ENCODE measurements at places on chromosomes 6 and 20.

DNA sequence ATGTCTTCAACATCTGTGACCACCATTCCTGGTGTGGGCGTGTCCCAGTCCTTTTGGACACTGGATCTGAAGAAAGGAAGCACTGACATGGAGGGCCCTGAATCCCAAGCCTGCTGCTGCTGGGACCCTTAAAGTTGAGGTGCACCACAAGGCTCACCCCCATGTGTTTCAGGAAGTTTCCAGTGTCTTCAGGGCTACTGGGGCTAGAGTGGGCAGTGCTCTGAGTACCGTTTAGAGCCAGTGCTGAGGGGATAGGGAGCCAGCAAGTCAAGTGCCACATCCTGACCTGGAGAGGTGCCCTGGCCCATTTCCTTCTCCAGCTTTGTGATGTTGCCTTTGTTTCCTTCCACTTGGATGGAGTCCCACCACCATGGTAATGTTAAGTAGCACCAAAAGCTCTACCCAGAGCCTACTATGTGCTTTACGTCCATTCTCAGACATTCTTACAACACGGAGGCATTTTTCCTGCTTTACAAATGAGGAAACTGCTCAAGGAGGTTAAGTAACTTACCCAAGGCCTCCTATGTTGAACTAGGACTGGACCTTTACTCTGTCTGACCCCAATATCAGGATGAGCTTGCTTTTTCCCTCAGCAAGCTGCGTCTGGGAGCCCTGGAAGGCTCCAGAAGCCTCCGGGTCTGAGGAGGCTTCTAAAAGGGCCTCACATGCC, 552 bp upstream of the DEF6 start:
- no peak for DNase-seq

- DNase-seq, result peak; percentile 80
Measured at GRCh38 chr6:138007014-138007472, 100.2 kb downstream of the PERP start.

DNA sequence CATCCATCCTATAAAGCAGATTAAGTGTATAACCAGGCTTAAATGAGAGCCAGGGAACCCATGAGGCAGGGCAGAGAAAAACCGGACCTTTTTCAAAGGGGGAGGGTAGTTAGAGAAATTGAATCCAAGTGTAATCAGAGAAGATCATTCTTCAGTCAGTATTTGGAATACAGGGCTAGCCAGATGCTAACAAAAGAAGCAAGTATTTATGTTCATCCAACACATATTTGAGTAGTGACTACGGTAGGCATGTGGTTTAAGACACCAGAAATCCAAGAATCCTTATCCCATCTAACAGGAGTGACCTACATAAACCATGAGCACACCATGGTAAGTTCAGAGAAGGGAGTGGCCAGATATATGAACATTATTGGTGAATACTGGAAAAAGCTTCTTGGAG, 46.8 kb upstream of the FAM83C start:
- peak; percentile 48 for DNase-seq

DNA sequence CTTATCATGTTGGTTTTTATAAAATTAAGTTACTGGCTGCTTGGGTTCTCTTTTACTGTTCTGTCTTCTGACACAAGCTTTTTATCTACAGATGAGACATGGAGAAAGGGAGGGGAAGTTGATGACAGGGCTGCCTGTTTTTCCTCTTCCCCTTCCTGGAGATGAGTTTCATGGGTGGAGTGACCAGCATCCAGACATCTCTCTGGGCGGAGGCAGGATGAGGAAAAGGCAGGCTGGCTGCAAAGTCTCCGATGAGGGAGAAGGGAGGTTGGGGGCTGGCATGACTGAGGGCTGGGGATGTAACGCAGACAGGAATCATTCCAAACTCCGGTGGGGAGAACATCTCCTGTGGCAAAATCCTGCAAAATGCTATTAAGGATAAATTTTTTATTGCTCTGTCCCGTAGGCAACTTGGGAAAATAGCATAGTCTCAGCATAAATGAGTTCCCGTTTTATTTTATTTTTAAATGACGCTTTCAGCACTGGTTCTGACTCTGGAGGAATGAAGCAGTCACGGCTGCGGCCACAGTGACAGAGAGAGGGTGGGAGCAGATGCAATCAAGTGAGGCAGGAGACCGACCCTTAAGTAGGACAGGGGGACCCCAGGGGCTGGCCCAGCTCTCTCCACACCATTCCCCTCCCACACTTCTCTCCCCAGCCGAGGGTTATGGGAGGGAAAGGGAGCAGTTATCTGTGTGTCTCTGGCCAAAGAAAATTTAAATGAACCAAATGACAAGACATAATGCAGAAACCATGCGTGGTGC, 108.8 kb upstream of the PMEPA1 start:
- no peak for DNase-seq

DNA sequence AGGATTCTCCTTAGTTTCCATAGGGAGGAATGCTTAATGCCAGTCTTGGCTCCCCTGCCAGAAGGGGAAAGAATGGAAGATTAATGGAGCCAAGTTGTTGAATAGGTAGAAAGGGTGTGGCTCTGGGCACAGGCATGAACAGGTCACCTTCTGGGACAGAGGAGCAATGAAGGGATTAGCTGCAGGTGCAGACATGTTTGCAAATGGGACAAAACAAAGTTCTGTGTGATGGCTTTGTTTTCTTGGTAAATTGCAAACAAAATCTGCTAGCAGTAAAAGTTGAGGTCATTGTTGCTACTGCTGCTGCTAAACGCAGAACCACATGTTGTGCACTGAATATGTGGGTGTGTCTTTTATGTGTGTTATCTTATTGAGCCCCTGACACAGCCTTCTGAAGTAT, 93.3 kb downstream of the PERP start:
- peak; percentile 67 for DNase-seq

DNA sequence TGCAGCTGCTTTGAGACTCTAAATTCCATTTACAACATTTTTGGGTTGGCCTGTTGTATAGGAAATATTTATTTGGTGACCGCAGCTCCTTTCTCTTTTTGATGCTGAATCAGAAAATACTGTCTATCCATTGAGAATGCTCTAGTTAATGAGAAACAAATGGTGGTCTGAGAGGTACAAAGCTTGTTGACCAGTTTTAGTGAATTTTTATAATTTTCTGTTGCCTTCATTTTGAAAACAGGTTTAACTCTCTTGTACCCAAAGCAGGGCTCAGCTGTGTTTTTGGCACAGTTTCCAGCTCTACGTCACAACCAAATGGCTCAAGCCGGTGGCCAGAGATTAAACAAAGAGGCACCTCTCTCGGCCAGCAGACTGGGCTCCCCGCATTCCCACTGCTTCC, 113.2 kb downstream of the FNDC1 start:
- DNase-seq, result no peak

GRCh38 chr6:115396112-115396906, 664.4 kb downstream of the FRK start:
- DNase-seq, result no peak

DNA sequence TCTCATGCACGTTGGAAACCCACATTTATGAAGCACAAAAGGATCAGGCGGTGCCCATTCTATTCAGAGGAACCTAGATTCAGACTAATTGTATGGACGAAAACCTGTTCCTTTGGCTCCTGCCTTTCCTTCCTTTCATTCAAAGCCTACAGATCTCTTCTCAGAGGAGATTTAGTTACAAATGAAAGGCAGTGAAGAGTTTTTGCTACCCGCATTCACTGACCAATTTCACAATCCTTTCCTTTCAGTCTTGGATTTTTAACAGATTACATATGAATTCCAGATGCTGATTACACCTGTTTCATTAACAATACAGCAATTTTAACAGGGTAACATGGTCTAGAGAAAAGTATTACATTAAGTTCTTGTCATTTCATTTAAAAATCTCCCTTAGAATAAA, 32.0 kb downstream of the TMEM242 start:
- no peak for DNase-seq

GRCh38 chr6:63634630-63635029, 972 bp upstream of the PHF3 start:
- no peak for DNase-seq

DNA sequence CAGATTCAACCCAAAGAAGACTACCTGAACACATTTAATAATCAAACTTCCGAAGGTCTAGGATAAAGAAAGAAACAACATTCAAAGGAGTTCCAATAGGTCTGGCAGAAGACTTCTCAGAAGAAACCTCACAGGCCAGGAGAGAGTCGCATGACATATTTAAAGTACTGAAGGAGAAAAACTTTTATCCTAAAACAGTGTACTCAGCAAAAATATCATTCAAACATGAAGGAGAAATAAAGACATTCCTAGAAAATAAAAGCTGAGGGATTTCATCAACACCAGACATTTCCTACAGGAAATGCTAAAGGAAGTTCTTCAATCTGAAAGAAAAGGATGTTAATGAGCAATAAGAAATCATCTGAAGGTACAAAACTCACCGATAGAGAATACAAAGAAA, 108.6 kb downstream of the BTBD9 start:
- DNase-seq, result no peak

DNA sequence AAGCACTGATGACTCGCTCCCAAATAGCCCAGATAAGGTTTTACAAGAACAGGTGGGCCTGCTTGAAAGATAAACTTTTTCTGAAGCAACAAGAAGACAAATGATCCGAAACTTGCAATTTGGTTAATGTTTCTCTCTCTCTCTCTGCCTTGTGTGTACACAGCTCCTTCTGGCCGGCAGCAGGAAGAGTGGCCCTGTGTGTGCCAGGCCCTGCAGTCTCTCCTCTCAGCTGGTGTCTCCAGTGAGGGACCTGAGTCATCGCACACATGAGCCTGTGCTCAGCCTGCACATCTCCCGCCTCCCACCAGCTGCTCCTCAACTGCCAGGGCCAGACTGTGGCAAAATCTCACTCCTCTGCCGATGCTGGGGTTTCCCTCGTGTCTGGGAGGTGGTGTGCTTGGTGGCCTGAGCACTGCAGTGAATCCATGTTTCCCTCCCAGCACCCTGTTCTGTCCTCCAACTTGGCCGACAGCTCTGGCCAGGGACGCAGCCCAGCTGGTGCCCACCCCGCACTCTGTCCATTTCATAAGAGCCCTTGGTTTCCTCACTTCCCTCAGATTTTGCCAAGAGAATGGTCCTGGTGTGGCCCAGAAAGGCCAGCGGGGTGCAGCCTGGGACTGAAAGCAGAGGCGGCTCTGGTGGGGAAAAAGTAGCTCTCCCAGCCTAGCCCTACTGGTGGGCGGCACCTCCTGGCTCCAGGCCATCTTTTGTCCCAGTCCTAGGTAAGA, 49.4 kb downstream of the ERMARD start:
- DNase-seq, result peak; percentile 56

DNA sequence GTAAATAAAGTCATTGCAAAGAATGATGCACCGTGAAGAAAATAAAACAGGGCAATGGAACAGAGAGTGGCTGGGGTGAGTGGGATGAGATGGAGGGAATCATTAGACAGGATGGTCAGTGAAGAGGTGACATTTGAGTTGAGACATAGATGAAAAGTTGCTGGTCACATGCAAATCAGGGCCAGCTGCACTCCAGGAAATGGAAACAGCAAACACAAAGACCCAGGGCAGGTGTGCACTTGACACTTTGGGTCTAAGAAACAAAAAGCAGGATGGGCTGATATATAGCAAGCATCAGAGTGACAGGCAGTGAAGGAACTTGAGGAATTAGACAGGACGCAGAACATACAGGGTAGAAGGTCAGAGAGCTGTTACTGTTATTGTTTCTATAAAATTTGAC, 171.5 kb upstream of the RIPOR2 start:
- no peak for DNase-seq

DNA sequence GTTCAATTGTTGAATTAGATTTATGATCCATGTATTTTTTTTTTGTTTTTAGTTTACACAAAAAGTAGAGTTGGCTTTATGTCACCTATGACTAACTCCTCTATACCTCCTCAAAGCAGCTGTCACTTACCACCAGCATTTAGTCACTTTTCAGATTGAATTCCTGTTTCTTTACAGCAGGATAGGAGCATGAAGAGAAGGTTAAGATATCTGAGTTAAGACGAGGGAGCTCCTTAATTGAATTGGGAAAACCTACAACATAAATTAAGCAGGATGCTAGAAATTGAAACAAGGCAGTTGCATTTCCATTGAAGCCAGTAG, 237.2 kb downstream of the FARS2 start:
- DNase-seq, result peak; percentile 3

- DNase-seq, result peak; percentile 63
Measured at GRCh38 chr6:105211831-105212230, 32.0 kb upstream of the POPDC3 start.

GRCh38 chr6:141403103-141403502, 729.6 kb upstream of the GJE1 start:
- no peak for DNase-seq

DNA sequence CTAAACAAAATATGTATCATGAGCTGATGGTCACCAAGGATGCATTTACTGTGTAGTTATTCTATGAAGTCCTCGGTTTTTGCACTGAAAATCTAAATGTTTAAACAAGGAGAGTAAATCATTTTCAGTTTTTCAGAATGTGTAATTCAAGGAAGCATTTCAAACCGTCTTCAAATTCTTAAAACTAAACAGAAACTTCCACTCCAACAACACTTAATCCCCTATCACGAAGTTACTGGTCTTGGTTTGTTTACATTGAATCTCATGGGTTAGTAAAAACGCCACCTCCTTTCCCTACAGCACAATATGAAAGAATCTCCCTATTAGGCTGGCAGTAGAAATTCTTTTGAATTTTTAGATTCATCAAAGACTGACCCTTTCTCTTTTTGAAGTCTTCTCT, 192.9 kb downstream of the AIG1 start:
- no peak for DNase-seq

GRCh38 chr6:26315274-26315673, 49.7 kb upstream of the BTN3A2 start:
- DNase-seq, result no peak

GRCh38 chr6:114140416-114140815, 169.5 kb upstream of the HDAC2 start:
- peak; percentile 2 for DNase-seq

- no peak for DNase-seq
Measured at GRCh38 chr6:99092461-99092860, 144.7 kb upstream of the FBXL4 start.

GRCh38 chr6:42403421-42403820, 48.3 kb downstream of the TRERF1 start:
- peak; percentile 88 for DNase-seq

GRCh38 chr20:48025661-48026060, 240.4 kb upstream of the SULF2 start:
- no peak for DNase-seq

DNA sequence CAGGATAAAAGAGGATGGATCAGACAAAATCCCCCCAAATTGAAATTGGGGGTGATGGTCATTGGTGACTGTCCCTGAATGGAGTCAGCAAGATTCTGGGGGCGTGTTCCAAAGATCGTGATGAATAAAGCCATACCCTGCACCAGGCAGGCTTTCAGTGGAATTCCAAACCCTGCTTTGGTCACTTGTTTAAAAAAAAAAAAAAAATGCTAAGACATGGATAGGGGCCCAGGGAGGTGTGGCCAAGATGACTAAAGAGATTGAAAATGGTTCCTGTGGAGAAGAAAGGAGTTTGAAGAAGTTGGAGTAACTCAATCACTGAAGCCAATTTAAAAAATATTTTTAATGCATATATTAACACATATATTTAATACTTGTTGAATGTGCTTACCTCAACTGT, 161.4 kb upstream of the KCNG1 start:
- DNase-seq, result no peak

DNA sequence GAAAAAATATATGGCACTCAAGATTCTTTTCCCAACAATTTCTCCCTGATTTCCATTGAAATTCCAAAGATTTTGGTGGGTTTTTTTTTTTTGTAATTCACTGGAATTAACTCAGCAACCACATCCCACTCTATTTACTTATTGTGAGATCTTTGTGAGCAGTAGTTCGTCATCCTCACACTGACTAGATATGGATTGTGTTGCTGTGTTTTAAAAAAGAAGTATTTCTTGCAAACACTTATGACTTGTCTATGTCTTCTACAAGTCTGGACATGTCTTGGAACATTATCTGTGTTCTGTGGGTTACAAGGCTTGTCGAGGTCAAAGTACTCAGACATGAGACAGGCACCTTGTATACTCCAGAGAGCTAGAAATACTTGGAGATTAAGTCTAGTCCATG, 7.3 kb upstream of the TENT5A start:
- DNase-seq, result peak; percentile 97

All from bronchial epithelial cell (primary cell).